ENCODE measurements at places on chromosomes 1 and 21.

DNA sequence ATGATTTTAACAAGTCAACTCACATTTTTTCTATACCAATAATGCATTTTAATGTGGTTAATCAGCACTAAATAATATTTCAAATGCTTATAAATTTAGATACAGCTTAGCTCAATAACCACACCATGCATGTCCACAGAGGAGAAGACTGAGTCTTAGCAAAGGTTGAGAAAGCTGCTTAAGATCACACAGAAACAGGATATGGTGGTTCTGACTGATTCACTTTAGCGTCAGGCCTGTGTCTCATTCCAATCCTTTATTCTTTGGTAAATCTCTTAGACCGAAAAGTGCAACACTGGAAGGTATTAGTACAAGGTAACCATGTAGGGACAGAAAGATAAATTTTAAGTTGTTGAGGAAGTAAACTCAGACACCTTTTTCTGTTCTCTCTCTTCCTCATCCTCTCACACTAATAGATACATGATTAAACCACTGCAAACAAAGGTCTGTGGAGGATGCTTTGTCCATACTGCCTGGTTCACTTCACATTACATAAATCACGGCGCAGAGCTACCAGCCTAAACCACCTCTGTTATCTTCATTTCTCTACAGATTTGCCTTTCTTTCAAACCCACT lies 139.0 kb downstream of the DPYD start:
- no peak for DNase-seq

- DNase-seq: no peak
These were observed 52.4 kb upstream of the H6PD start for GRCh38 chr1:9181990-9182783.

DNA sequence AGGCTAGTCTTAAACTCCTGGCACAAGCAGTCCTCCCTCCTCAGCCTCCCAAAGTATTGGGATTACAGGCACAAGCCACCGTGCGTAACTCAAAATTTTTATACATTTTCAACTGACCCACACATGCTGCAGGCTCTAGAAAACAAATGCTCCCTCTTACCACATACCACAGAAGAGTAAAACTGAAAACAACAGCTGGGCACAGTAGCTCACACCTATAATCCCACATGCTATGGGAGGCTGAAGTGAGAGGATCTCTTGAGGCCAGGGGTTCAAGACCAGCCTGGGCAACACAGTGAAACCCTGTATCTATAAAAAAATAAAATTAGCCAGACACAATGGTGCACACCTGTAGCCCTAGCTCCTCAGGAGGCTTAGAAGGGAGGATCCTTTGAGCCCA lies 56.7 kb downstream of the AKT3 start:
- no peak for DNase-seq

DNA sequence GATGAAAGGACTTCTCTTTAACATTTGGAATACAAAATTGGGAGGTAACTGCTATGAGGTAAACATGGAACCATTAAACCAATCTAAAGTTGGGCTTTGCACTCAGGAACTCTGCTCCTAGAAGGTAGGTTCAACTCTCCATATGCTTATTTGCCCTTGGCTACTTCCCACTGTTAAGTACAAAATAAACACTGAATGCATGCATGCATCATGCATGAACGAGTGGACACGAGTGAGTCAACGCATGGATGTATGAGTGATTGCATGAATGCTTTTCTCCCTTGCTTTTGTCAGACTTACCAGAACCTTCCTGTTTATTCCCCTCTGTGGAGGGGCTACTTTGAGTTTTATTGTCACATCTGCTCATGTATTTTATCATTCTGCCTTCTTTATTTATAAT lies 42.4 kb upstream of the RUNX1 start:
- DNase-seq: no peak

DNA sequence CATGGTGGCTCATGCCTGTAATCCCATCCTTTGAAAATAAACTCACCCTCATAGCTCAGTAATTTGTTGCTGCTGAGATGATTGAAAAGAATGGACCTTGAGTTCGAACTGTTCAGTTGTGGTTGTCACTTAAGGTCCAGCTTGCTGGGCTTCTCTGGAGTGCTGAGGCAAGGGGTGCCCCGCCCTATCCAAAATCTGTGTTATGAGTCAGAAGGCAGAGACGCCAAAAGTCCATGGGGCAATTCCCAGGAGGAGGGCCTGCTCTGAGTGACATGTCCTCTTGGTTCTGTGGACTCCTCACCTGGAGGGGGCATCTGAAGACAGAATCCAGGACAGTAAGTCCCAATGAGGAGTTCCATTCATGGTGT lies 64.8 kb downstream of the MYOM3 start:
- DNase-seq: no peak

DNA sequence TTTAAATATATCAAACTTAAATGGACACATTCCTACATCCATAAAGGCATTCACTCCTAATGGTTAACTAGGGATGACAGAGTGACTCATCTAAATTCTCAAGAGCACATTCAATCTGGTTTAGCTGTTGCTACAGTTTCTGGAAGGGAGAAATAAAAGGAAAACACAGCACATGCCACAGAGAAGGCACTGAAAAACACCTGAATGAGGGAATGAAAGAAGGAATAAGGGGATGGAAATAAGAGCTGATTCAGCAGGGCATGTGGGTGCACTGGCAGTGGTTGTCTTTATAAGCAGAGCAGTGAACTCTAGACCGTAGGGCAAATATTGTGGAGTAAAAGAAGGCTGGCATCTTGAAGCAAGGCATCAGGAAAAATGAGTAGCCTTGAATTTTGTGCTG lies 79.3 kb downstream of the LHX4 start:
- DNase-seq: no peak

All from CD4-positive, alpha-beta T cell treated with Interleukin-6 at 100 ng/mL for 8 hours (primary cell).